ENCODE measurements at places on chromosomes 16 and 17.

- DNase-seq = no peak
Measured at GRCh38 chr17:72258711-72259110, 137.9 kb downstream of the SOX9 start.

- no peak for DNase-seq
Measured at GRCh38 chr17:57290981-57291380, 34.7 kb downstream of the MSI2 start.

DNA sequence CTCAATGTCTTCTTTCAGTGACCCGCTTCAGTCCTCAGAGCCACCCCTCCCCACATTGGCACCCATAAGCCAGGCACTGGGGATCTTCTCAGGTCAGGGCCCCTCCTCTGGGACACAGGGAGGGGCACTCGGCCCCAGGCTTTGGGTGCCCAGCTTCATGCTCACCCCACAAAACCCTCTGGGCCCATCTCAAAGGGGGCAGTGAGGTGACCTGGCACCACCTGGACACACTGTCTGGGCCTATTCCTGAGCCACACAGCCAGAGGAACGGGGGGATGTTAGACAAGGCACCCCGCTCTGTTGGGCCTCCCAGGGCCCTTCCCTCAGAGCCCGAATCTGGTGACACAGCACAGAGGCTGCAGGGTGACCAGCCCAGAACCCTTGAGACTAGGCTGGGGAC lies 36.1 kb downstream of the TNFRSF13B start:
- DNase-seq = no peak

DNA sequence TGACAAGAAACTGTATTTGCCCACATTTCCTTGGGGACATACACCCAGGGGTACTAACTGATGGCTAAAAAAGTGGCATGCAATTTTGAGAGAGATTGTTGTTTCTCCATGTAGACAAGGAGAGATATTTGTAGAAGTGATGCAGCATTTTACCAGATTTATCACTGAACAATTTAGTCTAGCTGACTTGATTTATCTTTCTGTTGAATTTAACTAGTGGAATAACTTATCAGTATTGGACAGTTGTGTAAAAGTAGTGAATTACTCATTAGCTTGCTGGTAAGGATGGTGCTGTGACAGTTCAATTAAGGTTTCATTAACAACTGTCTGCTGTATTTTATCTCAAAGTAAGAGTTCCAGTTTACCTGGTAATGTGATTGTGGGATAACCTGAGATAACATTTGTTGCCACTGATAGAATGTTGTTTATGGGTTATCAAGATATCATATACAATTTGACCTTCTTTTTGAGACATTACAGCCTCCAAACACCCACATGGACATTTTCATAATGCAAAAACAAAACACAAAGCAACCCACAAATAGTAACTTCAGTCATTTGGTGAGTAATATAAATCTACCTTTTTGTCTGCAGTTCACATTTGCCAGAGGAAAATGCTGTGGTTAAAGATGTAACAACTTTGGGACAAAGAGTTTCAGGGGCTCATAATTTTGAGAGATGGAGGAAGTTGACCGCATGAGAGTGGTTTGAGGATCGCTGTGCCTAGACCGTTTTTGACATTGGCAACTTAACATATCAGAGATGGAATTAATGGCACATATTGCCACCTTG lies 3.8 kb downstream of the NLK start:
- DNase-seq = no peak

- no peak for DNase-seq
Measured at GRCh38 chr16:77043076-77043475, 147.9 kb upstream of the MON1B start.

DNA sequence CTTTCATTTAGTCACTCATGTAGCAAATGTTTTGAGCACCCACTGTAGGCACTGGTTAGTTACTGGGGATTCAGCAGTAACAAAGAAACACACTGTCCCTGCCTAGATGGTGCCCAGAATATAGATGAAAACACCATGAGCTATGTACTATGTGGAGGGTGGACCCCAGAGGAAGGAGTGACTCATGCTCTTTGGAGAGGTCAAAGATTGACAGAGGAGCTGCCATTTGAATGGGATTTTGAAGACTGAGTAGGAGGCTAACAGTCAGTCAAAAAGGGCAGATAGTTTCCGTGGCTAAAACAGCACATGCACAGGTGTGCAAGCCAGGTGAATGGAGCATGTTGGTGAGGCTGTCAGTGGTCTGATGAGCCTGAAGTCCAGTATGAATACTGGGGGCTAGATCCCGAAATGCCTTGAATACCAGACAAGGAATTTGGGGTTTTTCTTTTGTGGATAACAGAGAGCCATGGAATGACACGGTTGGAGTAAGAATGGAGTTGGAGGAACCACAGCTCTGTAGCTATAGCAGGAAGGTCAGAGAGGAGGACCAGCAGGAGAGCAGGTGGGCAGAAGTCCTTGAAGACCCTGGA lies 6.1 kb downstream of the IL21R start:
- DNase-seq = peak; percentile 14

- DNase-seq = no peak
Measured at GRCh38 chr17:60968266-60968665, 290.6 kb downstream of the BCAS3 start.
